Right atrium auricular region (tissue), 2 donors: ENCODE measurements at places on chromosomes 3 and 15.

GRCh38 chr15:84889991-84890669 lies 5.7 kb downstream of the SLC28A1 start:
- no peak for DNase-seq

DNA sequence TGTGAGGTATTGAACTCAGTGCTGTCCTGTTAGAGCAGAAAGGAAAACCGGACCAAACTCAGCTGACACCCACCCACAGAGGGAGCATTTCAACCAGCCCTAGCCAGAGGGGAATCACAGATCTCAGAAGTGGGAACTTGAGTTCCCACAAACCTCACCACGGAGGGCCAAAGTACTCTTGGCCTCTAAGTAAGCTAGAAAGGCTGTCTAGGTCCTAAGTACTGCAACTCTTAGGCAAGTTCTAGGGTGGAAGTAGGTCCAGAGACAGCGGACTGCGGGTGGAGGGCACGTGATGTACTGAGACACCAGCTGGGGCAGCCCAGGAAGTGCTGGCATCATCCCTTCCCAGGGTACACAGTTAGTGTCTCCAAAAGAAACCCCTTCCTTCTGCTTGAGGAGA lies 34.1 kb downstream of the EOMES start:
- DNase-seq, result no peak

GRCh38 chr3:27659279-27660021 lies 62.7 kb downstream of the EOMES start:
- DNase-seq, result no peak

DNA sequence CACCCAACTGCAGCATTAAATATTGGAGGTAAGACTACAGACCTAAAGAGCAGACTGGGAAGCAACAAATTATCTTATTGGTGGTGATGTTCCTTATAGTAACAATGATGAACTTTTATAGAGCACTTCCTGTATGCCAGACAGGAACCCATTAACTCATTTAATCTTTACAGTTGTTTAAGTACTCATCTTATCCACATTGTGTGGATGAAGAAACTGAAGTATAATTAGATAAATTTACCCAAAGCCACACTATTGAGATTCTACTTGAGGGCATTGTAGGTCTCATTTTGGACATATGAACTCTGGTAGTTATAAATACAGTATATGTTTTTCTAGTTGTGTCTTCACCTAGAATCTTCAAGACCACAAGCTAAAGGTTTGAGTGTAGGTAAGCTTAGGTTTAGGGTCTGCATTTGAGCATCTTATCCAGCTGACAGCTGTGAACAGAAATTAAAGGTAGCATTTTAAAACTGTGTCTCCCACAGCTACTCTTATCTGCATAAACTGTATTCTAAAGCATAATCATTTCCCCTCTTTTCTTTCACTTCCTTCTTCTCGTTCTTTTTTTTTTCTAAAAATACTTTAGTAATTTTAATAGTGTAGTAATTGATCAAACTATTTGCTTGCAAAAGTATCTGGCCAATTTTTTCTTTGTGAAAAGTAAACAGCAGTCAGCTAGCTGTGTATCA lies 138.2 kb downstream of the UBE2E2 start:
- DNase-seq, result no peak

- no peak for DNase-seq
Measured at GRCh38 chr3:100719136-100719535, 9.8 kb downstream of the TFG start.

- no peak for DNase-seq
Measured at GRCh38 chr15:85361323-85361722, 19.1 kb upstream of the AKAP13 start.

GRCh38 chr15:76533995-76534394 lies 197.4 kb downstream of the ISL2 start:
- DNase-seq, result no peak
